ENCODE measurements at places on chromosomes 12 and 14. TPM values are rescaled to one million over a fixed set of nuclear protein-coding genes. Genes with fewer than 3 reads are reported as not detected.

DNA sequence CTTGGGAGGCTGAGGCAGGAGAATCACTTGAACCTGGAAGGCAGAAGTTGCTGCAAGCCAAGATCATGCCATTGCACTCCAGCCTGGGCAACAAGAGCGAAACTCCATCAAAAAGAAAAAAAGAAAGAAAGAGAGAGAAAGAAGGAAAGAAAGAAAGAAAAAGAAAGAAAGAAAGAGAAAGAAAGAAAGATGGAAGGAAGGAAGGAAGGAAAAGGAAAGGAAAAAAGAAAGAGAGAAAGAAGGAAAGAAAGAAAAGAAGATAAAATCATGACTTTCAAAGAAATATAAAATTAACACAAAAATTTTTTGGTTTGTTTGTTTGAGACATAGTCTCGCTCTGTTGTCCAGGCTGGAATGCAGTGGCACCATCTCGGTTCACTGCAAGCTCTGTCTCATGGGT lies 22.2 kb upstream of the DAAM1 start:
- DNase-seq: no peak

DNAJC22 gene
- 0.06 TPM for total RNA-seq

GRCh38 chr14:78399316-78399889 lies 229.2 kb downstream of the NRXN3 start:
- DNase-seq: no peak

COX8C gene
- total RNA-seq: not detected

- no peak for DNase-seq
Measured at GRCh38 chr12:130076752-130077151, 85.5 kb upstream of the FZD10 start.

DNA sequence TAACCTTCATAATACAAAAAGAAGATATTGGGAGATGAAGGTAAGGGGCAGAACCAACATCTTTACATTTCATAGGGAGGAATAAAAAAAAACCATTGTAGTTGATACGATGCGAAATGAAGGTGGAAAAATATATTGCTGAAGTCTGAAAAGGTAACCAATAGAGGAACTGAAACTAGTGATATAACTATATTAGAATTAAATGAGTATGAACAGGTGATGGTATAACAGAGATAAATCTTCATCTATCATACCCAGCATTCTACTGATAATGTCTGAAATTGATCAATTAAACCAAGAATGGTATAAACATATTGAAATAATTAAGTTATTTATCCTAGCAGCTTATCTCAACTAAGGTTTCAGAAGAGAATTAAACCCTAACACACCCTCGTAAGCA lies 332.1 kb downstream of the NELL2 start:
- no peak for DNase-seq

CLEC7A gene
- total RNA-seq: 0.09 TPM

GLI1 gene
- not detected for total RNA-seq

DNA sequence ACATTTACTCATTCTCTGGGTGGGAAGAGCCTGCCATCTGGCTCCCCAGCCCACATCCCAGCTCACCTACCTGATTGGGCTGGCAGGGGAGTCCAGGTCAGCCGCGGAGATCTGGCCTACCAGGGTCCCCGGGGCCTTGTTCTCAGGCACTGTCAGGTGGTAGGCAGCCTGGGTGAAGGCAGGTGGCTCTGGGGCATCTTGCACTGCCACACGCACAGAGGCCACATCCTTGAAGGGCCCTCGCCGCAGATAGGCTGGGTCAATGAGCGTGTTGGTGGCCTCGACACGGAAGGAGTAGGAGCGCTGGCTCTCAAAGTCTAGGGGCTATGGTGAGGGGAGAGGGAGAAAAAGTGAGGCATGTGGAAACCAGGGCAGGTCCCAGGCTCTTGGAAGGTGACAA lies 3.9 kb downstream of the CDH24 start:
- no peak for DNase-seq

MYF6 gene
- not detected for total RNA-seq

DNA sequence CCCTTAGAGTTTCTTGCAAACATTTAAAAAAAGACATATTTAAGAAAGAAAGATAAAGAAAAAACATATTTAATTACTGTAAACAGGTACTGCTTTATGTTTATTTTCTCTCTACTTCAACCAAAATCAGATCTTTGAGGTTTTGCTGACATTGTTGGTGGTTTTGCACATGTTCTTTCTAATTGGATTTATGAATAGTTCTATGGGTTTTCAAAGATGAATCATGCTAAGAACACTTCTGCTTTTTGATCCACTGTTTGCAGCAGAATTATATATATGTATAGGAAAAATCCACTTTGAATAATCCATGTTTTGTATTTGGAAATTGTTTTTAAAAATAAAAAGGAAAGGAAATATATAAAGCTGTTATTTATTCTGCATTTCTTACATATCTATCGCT lies 78.4 kb downstream of the FRMD6 start:
- DNase-seq: no peak

GRCh38 chr14:98782062-98782461 lies 489.9 kb downstream of the BCL11B start:
- no peak for DNase-seq

RNASE3 gene
- total RNA-seq: not detected

SLC5A8 gene
- not detected for total RNA-seq

PMEL gene
- 1.2 TPM for total RNA-seq

APOF gene
- not detected for total RNA-seq

KRT78 gene
- not detected for total RNA-seq
